ENCODE measurements at places on chromosomes 12 and 14.

- no peak overlapping the region for H3K27ac ChIP-seq
- peaks cover 2% of the 10 kb centered on the region for H3K36me3 ChIP-seq
Observed at GRCh38 chr14:106586098-106586704, 1059.8 kb downstream of the TMEM121 start.

DNA sequence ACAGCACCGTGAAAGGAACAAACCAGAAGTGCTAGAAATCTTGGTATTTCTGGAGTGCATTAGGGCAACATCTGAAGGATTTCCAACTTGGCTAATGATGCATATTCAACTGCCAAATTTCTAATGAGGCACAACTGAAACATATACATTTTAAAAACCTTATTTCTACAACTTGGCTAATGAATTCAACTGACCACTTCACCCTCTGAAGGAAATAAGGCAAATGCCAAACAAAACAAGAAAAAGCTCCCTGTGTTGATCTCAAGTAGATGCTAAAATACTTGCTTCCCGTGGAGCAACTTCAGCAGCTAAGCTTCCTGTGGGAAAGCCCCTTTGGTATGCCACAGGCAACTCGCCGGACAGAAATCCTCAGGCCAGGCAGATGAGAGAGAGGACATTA, 167.1 kb downstream of the TTC7B start:
- H3K27me3 ChIP-seq, result no peaks in the 10 kb centered on the region
- H3K36me3 ChIP-seq, result peaks cover 22% of the 10 kb centered on the region
- DNase-seq, result no peak
- H3K4me1 ChIP-seq, result peaks cover 41% of the 10 kb centered on the region

- no peak for DNase-seq
- H3K27ac ChIP-seq, result no peak overlapping the region
- peaks cover 50% of the 10 kb centered on the region for H3K4me1 ChIP-seq
- peaks cover 33% of the 10 kb centered on the region for H3K36me3 ChIP-seq
Observed at GRCh38 chr12:108320507-108321293, 18.4 kb downstream of the CMKLR1 start.

DNA sequence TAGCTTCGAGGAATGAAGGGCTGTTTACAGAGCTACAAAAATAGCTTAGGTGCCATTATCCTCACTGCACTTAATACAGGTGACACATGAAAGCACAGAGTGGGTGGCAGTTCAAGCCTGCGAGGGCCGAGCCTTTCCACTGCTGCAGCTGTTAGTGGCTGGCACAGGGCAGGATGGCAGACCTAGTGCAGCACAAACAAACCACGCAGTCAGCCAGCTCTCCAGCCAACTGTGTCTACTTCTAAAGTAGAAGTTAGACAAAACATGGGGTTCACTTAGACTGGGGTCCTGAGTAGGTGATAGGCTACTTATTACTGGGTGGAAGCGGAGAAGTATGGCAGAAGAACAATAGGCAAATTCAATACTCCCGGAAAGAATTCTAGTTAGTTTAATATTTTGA, 95.4 kb downstream of the DUSP16 start:
- no peaks in the 10 kb centered on the region for H3K27me3 ChIP-seq
- H3K27ac ChIP-seq, result no peak overlapping the region
- H3K36me3 ChIP-seq, result peaks cover 32% of the 10 kb centered on the region
- no peak for DNase-seq

DNA sequence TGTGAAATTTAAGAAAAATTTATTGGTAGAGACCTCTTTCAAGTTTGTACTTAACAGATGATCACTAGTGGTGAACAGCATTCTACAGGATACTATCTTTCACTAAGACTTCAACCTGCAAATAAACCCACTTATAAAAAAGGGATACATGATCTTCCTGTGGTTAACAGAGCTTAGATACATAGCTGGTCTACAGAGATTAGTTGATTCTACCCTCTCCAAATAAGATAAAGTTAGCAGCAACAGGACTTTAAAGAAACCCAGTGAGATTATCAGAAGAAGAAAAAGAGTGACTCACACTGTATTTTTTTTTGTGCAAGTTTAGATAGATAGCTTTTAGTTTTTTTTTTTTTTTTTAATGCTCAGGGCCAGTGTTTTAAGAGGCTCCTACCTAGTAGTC, 34.5 kb downstream of the USP44 start:
- DNase-seq, result no peak
- H3K36me3 ChIP-seq, result peaks cover 36% of the 10 kb centered on the region
- no peaks in the 10 kb centered on the region for H3K27me3 ChIP-seq
- no peak overlapping the region for H3K27ac ChIP-seq

DNA sequence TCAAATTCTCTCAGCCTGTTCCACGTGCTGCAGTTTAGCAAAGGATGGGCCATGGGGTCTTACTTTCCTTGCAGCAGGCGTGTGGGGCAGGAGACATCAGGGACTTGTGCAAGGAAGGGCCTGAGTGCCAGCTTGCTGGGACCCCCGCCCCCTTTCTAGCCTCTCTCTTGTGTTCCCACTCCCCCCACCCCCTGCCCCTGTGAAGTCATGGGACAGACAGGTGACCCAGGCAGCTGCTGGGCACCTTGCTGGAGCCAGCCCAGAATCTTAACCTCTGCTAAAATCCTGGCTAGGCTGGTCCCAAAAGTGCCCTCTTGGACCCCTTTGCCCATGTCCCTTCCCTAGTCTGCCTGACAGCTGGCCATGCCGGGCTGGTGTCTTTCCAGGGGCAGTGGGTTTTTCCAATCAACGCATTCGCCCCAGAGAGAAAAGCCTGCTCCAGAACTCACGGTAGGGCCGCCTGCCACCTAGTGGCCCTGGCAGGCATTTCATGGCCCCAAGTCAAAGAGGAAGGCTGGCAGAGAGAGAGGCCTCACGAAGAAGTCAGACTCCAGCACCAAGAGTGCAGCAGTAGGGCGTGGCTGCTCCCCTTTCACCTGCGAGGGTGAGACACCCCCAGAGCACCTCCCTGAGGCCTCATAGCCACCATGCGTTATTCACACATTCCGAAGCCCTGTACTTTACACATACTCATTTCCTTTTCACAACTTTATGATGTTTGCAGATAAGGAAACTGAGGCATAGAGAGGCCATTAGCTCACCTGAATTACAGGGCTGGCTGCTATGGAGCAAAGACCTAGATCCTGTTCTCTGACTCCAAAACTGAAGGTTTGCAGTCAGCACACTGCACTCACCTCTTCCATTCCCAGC, 67.4 kb downstream of the LGMN start:
- peak; percentile 91 for DNase-seq
- H3K4me3 ChIP-seq, result no peak overlapping the region
- H3K36me3 ChIP-seq, result peaks cover 29% of the 10 kb centered on the region
- peaks cover 5% of the 10 kb centered on the region for H3K4me1 ChIP-seq
- H3K27ac ChIP-seq, result no peak overlapping the region

- DNase-seq, result no peak
- H3K27ac ChIP-seq, result no peak overlapping the region
- no peak overlapping the region for H3K4me3 ChIP-seq
- H3K27me3 ChIP-seq, result no peaks in the 10 kb centered on the region
- no peaks in the 10 kb centered on the region for H3K4me1 ChIP-seq
Observed at GRCh38 chr12:70005864-70006618, 181.0 kb downstream of the MYRFL start.

Data from osteocyte (in vitro differentiated cells).